ENCODE measurements at places on chromosomes 3 and 15. TPM values are rescaled to one million over a fixed set of nuclear protein-coding genes. Genes with fewer than 3 reads are reported as not detected.

DNA sequence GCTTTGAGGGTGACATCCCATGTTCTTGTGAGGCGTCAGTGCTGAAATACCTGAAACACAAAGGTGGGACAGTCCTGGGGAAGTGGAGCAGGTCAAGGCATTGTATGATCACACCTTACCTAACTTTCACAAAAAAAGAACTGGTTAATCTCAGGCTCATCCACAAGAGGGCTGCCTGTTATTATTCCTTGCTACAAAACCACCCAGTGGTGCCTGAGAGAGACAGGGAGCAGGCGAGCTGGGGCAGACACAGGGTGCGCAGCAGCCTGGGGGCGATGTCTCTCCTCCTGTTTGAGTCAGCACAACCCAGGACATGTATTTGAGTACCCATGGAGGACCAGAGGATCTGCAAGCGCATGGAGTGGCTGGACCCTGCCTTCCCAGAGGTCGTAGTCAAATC, 316.8 kb upstream of the ATP10A start:
- no peak for DNase-seq

DNA sequence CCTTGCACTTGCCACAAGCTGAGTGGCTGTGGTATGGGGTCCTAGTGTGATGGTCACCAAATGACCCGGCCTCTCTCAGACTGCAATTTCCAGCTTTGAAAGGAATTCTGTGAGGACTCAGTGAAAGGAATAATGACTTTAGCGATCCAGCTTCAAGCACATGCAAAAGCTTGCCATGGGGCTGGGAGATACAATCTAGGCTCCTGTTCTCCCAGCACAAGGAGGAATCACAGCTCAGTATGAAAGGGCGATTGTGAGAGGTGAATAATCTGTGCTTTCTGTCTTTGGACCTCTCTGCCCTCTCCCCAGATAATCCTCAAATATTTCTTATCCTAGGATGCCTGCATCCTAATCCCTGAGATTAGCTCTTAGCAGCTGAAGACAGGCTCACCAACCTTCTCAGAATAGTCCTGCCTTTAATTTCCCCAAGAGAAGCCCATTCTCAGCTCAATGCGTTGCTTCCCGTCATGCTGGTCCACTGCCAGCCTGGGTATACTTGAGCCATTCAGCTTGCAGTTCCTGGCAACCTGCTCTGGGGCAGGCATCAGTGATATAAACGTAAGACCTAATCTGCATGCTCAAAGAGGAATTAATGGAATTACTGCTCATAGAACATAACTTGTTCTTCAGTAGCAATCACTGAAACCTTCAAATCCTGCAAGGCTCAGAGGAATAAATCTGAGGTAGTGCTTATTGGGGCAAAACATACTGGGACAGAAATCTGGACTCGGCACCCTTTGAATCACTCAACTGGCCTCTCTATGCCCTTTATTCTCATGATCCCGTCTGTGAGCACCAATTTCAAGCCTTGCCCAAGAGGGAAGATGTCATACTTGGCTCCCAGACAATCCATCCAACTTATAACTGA, 15.1 kb downstream of the TLNRD1 start:
- DNase-seq: no peak

DNA sequence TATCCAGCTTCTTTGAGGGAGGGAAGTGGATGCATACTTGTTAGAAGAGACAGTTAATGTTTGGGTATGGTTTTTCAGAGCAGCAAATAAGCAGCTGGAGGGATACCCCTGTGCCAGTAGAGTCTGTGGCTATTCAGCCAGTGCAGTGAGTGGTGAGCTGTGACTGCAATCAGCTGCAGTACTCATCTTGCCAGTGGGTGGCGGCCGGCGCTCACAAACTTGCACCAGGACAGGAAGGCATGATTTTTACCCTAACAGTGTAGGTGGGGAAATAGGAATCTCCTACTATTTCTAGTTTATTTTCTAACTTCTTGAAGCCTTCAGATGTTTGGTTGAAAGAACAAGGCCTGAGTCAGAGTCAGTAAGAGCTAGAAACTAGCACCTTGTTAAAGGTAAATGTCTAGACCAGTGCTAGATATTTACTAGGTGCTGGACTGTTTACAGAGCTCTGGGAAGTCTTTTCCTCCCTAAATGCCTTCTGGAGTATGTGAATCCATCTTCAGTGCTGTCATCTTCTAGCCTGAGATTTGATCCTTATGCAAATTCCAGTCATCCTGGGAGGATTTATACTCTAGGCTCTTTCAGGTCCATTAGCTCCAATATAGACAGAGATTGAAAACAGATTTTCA, 23.6 kb downstream of the TIMP4 start:
- DNase-seq: peak; percentile 68

- DNase-seq: no peak
Observed at GRCh38 chr15:88042047-88042446, 214.5 kb downstream of the NTRK3 start.

DNA sequence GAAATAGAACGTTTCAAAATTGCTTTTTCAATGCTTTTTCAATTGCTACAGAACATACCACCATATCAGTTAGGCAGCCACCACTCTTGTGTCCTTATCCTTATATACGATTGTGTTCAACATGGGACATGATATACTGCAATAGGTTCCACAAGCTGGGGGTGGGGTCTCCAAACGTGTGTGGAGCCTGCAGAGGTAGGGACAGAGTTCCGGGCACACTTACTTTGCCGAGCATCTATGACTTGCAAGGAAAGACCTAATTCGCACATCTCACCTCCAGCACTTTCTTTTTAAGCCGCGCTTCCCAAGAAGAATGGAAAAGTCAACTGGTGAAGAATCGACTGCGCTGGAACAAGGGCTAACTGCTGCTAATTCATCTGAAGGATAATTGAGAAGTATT, 39.6 kb upstream of the SFMBT1 start:
- DNase-seq: no peak

NANOGP8 gene
- total RNA-seq: not detected

SNX22 gene
- 2.7 TPM for total RNA-seq

VPS13C gene
- total RNA-seq: 31.0 TPM

GPR87 gene
- not detected for total RNA-seq
